ENCODE measurements at places on chromosomes 16 and 17.

DNA sequence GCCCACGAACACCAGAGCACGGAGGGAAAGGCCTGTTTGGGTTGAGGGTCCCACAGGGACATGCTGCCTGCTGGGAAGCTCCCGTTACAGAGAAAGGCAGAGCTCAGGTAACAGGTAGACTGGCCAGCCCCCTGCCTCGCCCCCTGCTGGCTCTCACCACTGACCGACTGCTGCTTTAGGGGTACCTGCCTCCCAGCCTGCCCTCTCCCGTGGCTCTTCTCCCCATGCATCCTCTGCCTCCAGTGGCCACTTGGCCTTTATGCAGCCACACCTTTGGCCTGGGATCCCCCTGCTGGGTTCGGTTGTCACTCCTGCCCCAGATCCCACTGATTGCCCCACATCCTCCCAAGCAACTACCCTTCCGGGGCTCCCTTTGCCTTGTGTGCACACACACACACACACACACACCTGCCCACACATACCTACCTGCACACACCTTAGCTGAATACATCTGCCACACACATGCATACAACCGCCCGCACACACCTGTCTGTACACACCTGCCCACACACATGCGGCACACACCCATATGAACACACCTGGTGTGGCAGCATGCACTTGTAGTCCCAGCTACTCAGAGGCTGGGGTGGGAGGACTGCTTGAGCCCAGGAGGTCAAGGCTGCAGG lies 7.1 kb downstream of the MCRIP1 start:
- DNase-seq = no peak

GRCh38 chr16:86700046-86700945 lies 121.9 kb downstream of the FOXL1 start:
- DNase-seq = no peak

GRCh38 chr17:74750039-74750326 lies 1.6 kb downstream of the NHERF1 start:
- DNase-seq = no peak

- DNase-seq = no peak
Observed at GRCh38 chr17:40491486-40491885, 9.9 kb downstream of the TNS4 start.

GRCh38 chr16:57354311-57354710 lies 4.3 kb upstream of the CCL22 start:
- DNase-seq = no peak

DNA sequence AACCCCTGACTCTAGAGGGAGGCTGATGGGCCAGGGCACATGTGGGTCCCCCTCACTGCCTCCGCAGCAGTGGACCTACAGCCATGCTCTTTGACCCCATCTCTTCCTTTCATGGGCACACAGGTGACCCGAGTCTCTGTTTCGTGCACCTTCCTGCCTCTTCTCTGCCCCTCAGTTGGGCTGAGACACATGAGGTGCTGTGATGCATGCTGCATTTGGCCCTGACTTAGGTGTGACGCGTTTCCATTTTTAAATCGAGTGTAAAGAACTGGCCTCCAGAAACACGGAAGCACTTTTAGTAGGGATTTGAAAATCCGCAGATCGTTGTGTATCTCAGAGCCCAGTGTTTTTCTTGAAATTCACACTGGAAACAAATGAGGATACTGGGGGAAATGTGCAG lies 24.6 kb downstream of the C16orf90 start:
- DNase-seq = no peak

DNA sequence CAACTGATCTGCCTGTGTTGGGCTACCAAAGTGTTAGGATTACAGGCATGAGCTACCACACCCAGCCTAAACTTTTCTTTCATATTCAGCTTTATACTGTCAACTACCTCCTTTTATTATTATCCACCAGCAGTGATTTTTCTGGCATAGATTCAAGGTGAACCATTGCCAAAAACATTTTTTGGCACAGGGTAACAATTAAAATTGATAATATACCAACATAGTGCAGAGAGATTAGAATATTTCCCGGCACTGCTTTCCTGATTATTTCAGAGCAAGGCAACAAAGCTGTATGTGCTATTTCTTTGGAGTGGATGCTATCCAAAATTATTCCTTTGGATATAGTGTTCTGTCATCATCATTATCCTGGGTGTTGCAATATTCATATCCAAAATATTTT lies 781.6 kb upstream of the SOX9 start:
- DNase-seq = no peak

GRCh38 chr16:87382023-87382785 lies 1.4 kb downstream of the FBXO31 start:
- DNase-seq = no peak

DNA sequence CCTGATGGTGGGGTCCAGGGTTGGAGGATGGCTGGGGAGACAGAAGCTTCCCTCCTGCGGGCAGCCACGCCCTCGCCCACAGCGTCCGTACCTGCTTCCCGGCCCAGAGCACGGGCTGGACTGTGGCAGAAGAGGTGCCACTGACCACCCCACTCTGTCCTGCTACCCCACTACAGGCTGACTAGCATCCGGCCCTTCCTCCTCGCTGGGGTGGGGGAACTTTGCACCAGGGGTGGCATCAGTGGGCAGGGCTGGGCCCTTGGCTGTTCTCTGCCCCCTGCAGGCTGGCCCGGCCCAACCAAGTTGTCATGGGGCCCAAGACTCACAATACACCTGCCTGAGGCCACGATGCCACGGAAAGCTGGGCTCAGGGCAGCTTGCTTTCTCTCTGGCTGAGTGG lies 73.0 kb downstream of the KLHDC4 start:
- no peak for DNase-seq

GRCh38 chr16:23213831-23214230 lies 31.3 kb downstream of the SCNN1G start:
- no peak for DNase-seq

DNA sequence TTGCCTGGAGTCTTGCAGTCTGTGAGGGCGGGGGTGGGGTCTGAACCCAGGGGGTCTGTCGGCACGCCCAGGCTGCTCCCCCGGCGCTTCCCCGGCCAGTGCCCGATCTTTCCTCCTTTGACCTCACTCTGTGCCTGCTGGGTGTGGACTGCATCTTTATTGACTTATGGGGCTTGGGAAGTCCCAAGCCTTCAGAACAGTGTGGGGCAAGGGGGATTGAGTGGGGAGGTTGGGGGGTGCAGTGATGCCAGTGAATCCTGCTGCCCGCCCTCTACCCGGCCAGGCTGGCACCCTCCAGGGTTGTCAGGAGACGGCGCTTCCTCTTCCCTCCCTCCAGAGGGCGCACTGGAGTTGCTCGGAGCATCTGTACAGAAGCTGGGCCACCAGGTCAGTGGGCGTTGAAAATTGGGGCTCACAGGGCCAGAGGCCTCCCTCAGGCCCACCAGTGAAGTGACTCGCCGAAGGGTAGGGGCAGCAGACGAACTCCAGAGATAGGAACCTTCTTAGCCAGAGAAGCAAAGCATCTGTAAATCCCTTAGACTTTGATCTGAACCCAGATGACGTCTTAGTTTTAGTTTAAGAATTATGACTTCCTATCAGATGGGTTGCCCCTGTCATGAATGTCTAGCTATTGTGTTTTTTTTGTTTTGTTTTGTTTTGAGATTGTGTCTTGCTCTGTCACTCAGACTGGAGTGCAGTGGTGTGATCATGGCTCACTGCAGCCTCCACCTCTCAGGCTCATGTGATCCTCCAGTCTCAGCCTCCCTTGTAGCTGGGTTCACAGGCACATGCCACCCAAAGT lies 184.8 kb upstream of the CIBAR2 start:
- DNase-seq = peak; percentile 55

DNA sequence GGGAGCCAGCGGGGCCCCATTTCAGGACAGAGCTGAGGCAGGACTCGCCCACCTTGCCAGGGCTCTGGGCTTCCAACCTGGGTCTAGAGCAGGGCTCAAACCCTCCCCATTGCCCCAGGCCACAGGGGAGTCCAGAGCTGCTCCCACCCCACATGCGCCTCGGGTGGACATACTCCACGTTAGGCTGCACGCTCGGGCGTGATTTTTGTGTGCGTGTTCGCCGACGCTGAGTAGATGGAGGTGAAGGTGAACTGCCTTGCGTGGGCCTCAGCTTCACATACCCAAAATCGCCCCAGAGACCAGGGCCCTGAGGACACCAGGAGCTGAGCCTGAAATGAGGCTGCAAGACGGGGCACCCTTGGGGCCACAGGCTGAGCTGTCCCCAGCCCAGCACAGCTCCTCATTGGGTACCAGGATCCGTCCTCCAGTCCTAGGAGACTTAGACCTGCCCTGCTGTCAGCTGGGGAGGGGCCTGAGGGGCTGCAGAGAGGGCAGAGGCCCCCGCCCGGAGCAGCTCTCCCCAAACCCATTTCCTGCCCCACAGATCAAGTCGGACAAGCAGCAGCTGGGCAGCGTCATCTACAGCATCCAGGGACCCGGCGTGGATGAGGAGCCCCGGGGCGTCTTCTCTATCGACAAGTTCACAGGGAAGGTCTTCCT lies 8.2 kb downstream of the CDH15 start:
- no peak for DNase-seq

DNA sequence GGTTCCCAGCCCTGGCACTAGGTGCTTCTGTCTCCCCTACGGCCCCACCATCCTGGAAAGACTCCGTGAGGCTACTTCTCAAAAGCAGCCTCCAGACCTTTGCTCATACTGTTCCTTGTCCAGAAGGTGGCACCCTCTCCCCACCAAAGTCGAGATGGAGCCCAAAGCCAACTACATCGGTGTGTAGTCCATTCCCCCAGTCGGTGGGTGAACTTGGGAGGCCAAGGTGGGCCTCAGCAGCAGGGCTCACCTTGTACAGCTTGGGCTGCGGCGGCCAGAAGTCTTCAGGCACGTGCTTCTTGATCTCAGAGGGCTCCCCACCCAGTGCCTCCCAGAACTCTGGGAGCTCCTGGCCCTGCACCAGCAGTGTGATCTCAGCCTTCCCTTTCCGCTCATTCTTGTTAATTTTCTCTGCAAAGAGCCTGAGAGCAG lies 10.2 kb downstream of the FLII start:
- DNase-seq = peak; percentile 57

GRCh38 chr17:74862108-74862901 lies 2.6 kb upstream of the GRIN2C start:
- peak; percentile 51 for DNase-seq

GRCh38 chr17:76178124-76178523 lies 37.1 kb upstream of the FOXJ1 start:
- DNase-seq = no peak

DNA sequence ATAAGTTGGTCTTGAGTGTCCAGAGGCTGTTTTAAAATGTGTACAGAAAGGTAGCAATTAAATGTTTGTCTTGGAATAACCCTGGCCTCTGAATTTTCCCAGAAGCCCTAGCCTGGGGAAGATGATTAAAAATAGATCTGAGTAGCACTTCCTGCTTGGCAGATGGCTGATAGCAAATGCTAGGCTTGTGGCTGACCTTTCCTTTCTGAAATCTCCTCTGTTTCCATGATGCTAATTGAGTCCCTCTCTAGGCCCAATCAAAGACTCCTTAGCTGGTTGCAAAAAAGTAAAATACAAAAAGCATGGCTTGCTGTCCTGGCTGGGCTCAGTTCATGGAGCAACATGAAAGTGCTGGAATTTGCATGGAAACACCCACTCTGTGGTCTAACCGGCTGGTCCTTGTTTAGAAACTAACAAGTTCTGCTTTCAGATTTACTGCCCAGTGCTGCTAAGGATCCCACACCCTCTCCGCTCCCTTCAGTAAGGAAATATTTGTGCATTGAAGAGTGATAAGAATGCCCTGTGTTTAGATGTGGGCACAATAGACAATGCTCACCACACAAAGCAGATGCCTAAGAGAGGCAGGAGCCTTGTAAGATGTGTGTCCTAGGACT lies 40.8 kb downstream of the YPEL2 start:
- DNase-seq = peak; percentile 96

DNA sequence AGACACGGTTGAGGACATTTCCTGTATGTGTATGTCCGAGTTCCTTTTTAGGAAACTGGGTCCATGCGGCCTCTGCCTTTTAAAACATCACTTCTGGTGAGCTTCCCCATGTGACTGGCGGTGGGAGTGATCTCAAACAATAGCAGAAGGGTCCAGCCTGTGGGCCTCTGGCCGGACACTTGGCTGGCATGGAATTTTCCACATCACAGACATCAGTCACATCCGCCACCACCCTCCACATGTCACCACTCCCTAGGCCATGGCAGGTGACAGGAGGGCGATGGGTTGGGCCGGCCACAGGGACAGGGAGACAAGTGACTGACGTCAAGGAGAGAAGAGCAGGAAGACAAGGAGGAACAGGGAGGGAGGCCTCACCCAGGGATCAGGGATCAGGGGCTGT lies 83.7 kb downstream of the DNAH17 start:
- DNase-seq = peak; percentile 6

DNA sequence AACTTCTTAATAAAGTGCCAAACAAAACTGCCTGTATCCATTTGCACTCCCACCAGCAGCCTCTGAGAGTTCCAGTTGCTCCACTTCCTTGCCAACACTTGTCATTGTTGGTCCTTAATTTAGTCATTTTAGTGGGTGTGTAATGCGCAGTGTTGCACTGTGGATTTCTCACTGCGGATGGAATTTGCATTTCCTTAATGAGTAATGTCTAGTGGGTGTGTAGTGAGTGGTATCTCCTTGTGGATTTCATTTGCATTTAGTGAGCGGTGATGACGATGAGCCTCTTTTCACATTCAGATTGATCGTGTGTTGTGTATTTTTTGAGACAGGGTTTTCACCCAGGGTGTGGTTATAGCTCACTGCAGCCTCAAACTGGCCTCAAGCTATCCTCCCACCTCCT lies 4.1 kb upstream of the MSLN start:
- peak; percentile 44 for DNase-seq

DNA sequence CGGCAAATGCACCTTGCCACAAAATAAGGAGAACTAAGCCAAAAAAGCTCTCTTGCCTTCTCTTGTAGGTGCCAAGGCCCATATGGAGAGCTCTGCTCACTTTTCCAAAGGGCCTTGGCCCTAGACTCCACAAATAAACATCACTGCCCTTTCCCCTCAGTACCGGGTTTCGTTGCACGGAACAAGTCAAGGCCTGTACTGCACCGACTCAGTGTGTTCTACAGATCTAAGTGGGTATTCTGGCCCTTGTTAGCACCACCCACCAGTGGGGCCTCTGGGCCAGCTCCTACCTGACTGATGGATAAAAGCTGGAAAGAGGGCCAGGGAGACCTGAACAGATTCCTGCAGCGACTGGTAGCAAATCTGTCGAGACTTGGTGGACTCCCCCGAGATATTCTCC lies 43.7 kb upstream of the GSG1L start:
- no peak for DNase-seq

GRCh38 chr17:80031691-80032430 lies 3.8 kb downstream of the TBC1D16 start:
- DNase-seq = no peak

- no peak for DNase-seq
Observed at GRCh38 chr16:17026600-17027242, 444.0 kb downstream of the XYLT1 start.

GRCh38 chr17:77429369-77429968 lies 288.7 kb downstream of the SEC14L1 start:
- no peak for DNase-seq

DNA sequence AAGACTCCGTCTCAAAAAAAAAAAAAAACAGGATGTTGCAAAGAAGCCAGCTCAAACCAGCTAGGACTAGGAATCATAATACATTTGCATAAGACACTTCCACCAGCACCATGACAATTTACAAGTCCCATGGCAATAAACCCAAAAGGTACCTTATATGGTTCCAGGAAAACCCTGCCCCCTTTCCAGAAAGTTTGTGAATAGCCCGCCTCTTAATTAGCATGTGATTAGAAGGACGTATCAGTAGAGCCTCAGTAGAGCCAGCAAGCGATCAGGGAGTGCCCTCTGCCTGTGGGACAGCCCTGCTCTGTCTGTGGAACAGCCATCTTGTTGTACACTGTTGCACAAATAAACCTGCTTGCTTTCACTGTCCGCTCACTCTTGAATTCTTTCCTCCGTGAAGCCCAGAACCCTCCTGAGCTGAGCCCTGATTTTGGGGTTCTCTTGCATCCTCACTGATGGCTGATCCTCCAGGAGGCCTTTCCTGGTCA lies 14.0 kb downstream of the NUPR1 start:
- DNase-seq = peak; percentile 62

GRCh38 chr17:81582341-81582740 lies 30.2 kb upstream of the FAAP100 start:
- DNase-seq = no peak
